Glomerular endothelial cell (primary cell): ENCODE measurements at places on chromosomes 7 and 10. TPM values are rescaled to one million over a fixed set of nuclear protein-coding genes. Genes with fewer than 3 reads are reported as not detected.
A peak's percentile ranks its signal among the peaks of the same experiment; 100 is the strongest.

The TRIM50 gene
- total RNA-seq = not detected in 2 replicates

DNA sequence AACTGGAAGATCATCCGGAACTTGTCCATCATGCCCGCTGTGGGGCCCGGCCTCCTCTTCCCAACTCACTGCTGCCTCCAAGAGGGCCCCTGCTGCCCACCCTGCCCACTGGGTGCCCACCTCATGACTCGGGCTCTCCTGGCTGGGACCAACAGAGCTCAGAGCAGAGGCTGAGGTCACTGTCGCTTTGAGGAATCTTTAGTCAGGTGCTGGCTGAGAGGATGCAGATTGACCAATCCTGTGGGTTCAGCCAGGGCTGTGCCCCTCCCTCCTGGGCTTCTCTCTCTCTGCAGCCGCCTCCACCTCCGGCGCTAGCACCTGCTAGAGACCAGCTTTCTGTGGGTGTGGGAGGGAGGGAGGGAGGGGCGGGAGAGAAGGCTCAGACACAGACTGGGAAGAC is at the start of gene CALHM1:
Gene CALHM1 (minus strand): TSS at position 181 of the 400 bp plus-strand sequence. CDS start 149 bp downstream, at position 32.
- DNase-seq = no peak

- peak; percentile 39 for DNase-seq
Observed at GRCh38 chr7:133364959-133365690, 112.2 kb downstream of the EXOC4 start.

DNA sequence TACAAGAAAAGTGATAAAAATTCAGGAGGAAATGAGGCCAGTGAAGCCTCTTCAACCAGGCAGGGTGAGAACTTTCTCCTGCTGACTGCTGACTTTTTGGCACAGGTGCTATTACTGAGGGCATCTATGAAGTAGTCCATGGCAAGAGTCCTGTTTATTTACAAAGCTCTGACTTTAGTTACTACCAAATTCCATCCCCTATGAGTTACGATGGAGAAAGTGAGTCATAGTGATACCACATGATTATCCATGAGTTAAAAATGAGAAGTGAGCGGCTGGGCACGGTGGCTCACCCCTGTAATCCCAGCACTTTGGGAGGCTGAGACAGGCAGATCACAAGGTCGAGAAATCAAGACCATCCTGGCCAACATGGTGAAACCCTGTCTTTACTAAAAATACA is 19.9 kb downstream of the CCDC3 start:
- DNase-seq = no peak

The LRGUK gene
- 0.18 and 0.34 TPM in 2 replicates for total RNA-seq

GRCh38 chr7:70082099-70082611 is 483.9 kb downstream of the AUTS2 start:
- DNase-seq = no peak
